Endothelial cell (in vitro differentiated cells): ENCODE measurements at places on chromosomes 1 and 21.

- DNase-seq: no peak
These were observed 45.7 kb upstream of the PROX1 start for GRCh38 chr1:213942061-213942460.

- DNase-seq: no peak
These were observed 11.2 kb upstream of the SRARP start for GRCh38 chr1:15992582-15993500.

GRCh38 chr1:110215621-110216515 lies 5.8 kb downstream of the KCNC4 start:
- no peak for DNase-seq

DNA sequence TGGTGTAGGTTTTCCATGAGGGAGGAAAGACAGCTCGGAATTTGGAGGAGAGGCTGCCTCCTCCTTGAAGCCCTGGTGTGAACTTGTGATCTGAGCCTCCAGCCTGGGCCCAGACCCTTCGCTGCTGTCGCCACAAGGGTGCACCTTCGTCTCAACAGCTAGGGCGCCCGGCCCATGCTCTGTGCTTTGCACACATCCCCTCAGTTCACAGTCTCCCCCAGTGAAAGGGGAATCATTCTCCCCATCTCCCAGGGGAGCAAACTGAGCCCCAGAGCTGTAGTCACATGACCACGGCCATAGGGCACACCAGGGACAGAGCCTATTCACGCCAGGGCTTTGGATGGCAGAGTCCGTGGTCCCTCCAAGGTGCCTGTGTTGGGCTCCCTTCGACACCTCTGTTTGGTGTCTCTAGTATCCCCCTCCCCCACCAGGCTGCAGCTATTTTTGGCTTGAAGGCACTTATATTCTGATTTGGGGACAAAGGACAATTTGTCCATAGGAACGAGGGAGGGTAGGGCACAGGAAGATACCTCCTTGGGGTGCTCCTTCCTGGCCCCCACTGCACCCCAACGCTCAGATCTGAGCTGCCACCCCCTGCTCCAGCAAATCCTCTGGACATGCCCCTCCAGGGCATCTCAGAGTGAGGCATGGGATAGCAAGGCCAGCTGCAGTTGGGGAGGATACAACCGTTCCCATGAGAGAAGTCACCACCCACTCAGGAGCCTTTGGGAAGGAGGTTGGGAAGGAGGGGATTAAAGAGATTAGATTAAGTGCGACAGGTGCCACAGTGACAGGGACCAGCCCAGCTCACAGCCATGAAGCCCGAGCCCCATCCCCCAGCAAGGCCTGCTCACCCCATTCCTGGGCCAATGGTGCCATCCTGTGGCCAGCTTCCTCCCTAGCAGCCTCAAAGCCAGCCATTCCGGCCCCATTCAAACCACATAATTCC lies 15.7 kb downstream of the MATN1 start:
- peak; percentile 81 for DNase-seq

- DNase-seq: no peak
These were observed 54.0 kb downstream of the PIK3CD start for GRCh38 chr1:9705337-9706093.
